Foreskin keratinocyte (primary cell): ENCODE measurements at places on chromosomes 4 and X. TPM values are rescaled to one million over a fixed set of nuclear protein-coding genes. Genes with fewer than 3 reads are reported as not detected.

TSPAN7 gene
- total RNA-seq: 0.24 and 0.28 TPM in 2 replicates

NUP54 gene
- 48.4 and 51.8 TPM in 2 replicates for total RNA-seq

HTRA3 gene
- total RNA-seq: not detected in 2 replicates

TEX13D gene
- not detected in 2 replicates for total RNA-seq
